ENCODE measurements at places on chromosomes 1 and 21.

- DNase-seq: no peak
These were observed 79.6 kb downstream of the CASZ1 start for GRCh38 chr1:10716840-10717239.

- no peak for DNase-seq
These were observed 4.1 kb downstream of the LEPR start for GRCh38 chr1:65424573-65424889.

GRCh38 chr1:6347641-6348487 is 45.7 kb downstream of the ACOT7 start:
- DNase-seq: no peak

DNA sequence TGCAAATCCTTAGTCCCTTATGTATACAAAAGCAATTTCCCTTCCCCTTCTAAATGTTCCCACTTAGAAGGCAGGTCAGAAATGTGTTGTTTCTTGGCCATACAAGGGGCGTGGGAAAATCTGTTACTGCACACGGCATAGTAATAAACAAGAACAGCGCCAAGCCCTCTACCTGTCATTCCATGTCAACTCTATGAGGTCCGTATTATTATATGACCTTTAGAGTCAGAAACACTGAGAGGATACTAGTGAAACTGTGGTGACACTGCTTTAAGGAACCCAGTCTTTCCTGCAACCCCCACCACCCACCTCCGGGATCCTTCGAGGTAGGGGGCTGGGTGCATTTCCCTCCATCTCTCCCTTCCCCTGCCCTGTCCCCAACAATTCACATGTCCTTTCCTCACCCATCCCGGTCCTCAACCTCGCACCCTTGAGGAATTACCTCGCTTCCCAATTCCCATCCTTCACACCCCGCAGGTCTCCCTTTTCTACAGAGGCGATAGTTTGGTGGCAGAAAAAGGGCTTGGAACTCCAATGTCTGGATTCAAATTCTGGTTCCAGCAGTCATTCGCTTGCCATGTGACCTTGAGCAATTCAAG is 647 bp downstream of the SDHB start:
- DNase-seq: no peak

GRCh38 chr1:41331546-41331917 is 29.7 kb upstream of the FOXO6 start:
- no peak for DNase-seq

DNA sequence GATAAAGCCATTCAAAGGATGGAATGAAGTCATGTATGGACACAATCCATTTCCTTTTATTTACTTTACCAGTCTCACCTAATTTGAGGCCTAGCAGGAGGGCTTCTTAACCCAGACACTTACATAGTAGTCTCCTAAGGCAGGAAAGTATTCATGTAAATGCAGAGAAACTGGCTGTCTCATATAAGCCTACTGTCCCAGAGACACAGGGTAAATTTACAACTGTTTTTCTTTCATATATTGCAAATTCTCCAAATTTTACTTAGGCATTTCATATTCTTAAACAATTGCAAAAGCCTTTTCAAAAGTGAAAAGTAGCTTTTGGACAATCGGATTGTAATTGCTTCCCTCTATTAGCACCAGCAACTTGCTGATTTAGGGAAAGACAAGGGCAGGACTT is 29.9 kb downstream of the SPAG17 start:
- no peak for DNase-seq

DNA sequence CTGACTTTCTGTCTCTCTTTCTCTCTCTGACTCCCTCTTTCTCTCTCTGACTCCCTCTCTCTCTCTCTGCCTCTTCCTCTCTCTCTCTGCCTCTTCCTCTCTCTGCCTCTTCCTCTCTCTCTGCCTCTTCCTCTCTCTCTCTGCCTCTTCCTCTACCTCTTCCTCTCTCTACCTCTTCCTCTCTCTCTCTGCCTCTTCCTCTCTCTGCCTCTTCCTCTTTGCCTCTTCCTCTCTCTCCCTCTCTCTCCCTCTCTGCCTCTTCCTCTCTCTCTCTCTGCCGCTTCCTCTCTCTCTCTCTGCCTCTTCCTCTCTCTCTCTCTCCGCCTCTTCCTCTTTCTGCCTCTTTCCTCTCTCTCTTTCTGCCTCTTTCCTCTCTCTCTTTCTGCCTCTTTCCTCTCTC is 18.6 kb upstream of the ANKRD45 start:
- no peak for DNase-seq

DNA sequence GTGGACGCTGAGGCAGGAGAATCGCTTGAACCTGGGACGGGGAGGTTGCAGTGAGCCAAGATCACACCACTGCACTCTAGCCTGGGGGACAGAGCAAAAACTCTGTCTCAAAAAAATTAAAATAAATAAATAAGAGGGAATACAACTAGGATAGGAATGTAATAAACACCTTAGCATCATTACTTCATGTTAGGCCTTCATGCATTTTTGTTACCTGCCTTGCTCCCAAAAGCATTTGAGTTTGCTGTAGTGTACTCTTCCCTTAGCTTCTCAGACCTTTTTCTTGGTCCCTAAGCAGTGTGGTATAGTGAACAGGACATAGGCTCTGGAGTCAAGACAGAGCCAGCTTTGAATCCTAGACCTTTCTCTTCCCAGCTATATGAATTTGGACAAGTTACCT is 2.8 kb upstream of the OSCP1 start:
- DNase-seq: no peak

DNA sequence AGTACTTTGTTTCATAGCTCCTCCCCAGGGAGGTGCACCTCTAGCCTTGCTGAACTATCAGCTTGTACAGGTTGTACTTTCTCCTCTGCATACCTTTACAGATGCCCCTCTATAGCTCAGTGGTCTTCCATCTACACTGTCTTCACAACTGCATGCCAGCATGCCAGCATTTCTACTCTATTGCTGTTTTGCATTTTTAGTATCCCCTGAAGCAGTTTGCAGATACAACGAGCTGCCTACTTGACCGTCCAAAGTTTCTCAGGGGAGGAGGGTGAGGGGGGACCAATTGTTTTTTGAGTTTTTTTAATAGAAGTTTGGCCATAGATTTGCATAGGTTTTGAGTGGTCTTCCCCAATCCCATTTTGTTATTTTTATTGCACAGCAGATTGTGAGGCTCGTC is 27.6 kb upstream of the CTH start:
- no peak for DNase-seq

GRCh38 chr1:247295274-247295684 is 36.4 kb downstream of the ZNF496 start:
- no peak for DNase-seq

GRCh38 chr1:100217834-100218233 is 31.8 kb downstream of the DBT start:
- DNase-seq: no peak

- no peak for DNase-seq
These were observed 25.7 kb downstream of the VPS26C start for GRCh38 chr21:37241426-37241825.

DNA sequence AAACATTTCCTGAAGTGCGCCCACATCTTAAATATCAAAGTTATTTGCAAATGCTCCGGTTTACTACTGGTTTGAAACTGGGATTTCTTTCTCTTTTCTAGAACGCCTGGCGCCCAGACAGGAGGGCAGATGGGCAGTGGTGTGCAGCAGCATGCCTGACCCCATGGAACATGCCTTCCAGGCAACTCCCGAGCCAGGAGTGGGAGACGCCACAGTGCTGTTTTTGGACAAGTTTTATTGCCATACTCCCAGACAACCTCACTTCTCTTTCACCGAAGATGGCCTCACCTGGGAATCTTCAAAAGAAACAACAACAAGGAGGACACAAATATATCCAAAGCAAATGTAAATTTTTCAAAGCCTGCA is 21.5 kb downstream of the UBE2G2 start:
- no peak for DNase-seq

DNA sequence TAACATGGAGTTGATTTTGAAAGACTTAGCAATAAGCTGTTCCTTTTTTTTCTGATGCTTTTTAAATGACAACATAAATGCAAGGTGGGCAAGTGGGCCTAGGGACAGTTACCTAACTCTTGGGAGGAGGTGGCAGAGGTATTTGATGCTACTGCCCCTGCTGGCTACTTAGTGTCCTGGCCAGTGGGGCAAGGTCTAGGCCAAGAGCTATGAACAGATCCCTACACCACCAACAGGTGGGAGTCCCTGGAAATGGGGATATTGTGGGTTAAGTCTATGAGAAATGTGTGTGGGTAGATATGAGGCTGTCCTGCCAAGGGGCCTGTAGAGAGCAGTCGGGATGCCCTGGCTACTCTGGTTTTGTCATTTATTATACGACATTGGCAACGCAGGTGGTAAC is 31.3 kb upstream of the B3GALT5 start:
- no peak for DNase-seq

- DNase-seq: peak; percentile 34
These were observed 67.2 kb downstream of the ATP5PO start for GRCh38 chr21:33848249-33848953.

DNA sequence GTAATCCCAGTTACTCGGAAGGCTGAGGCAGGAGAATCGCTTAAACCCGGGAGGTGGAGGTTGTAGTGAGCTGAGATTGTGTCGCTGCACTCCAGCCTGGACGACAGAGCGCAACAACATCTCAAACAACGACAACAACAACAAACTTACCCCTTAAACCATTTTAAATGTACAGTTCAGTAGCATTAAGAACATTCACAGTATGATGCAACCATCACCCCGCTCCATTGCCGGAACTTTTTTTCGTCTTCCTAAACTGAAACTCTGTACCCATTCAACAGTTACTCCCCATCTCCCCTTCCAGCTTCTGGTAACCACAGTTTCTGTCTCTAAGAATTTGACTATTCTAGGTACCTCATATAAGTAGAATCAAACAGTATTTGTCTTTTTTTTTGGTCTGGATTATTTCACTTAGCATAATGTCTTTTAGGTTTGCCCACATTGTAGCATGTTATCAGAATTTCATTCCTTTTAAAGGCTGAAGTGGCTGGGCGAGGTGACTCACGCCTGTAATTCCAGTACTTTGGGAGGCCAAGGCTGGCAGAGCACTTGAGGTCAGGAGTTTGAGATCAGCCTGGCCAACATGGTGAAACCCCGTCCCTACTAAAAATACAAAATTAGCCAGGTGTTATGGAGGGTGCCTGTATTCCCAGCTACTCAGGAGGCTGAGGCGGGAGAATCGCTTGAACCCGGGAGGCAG is 19.6 kb downstream of the CA6 start:
- no peak for DNase-seq

DNA sequence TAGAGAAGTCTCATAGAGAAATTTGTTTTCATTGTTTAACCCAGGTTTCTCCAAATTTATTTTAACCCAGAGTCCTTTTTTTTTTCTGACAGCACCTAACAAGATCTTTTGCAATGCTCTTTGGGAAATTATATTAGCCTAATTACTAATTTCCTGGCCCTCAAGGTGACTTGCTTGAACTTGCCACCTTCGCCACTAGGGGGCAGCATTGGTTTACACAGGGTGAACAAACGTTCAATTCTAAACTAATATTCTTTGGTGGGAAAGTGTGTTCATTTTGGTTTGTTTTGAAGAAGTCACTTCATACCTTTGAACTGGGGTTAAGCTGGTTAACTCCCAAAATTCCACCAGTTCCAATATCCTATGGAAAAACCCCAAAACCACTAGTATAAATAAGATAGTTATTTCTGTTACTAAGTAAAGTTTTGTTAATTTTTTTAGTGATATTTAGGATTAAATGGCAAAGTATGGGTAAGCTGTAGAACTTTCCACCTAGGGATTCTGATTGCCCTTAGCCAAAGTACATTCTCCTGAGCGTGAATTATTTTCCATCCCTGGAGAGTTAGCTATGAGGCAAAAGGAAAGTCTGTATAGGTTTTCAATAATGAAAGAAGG is 13.0 kb downstream of the CCDC190 start:
- DNase-seq: peak; percentile 28

GRCh38 chr1:8214501-8215173 is 103.3 kb upstream of the SLC45A1 start:
- DNase-seq: no peak

- peak; percentile 40 for DNase-seq
These were observed 13.4 kb upstream of the PIAS3 start for GRCh38 chr1:145871994-145872924.

GRCh38 chr1:6033986-6034749 is 11.5 kb upstream of the KCNAB2 start:
- no peak for DNase-seq

GRCh38 chr1:147837129-147837963 is 65.2 kb upstream of the GJA8 start:
- DNase-seq: no peak

DNA sequence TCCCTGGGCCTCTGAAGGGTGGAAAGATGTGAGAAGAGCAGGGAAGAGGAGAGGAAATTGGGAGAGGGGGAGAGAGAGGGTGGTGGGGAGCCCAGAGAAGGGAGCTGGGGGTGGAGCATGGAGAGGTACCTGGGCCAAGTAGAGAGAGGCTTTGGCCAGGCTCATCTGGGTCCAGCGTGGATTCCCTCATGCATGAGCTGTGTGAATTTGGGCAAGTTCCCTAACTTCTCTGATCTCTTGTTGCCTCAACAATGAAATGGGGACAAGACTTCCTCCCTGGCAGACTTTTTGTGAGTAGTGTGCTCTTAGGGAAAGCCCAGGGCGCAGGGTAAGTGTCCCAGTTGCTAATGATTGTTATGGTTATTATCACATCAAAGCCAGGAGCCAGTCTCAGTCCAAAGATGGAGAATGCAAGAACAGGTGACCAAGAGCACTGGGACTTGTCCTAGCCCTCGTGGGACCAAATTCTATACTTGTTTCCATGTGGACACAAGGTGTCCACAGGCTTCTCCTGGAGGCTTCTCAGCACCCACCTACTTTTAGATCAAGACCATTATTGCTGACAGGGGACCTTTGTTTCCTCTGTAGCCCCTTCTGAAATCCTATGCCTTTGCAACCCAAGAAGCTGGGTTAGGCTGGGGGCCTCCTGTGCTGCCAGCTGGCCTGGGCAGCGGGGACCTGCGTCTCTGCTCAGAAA is 13.9 kb downstream of the IL6R start:
- DNase-seq: no peak

GRCh38 chr1:169307176-169307575 is 60.4 kb downstream of the NME7 start:
- no peak for DNase-seq

- DNase-seq: no peak
These were observed 88.0 kb downstream of the NEK7 start for GRCh38 chr1:198244772-198245171.

GRCh38 chr1:37724575-37724974 is 32.3 kb downstream of the CDCA8 start:
- DNase-seq: no peak

DNA sequence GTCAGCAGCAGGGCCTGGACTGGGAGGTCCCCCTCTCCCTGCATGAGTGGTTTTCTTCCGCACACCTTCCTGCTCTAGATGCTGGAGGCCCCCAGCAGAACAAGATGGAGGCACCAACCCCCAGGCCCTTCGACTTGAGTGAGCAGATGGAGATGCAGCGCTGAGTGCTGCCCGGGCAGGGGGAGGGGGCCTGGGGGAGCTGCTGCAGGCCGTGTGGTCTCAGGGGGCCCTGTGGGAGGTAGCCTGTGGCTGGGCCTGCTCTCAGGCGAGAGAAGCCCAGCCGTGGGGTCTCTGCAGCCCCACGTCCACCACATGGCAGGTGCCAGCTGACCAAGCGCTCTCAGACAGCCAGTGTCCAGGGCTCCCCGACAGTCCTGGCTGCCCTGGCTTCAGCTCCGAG is 1.2 kb upstream of the FAAP20 start:
- no peak for DNase-seq

All from renal cortex interstitium (tissue), 15 donors.